Left ventricle myocardium superior (tissue), 1 donor: ENCODE measurements at places on chromosomes 5 and 9. TPM values are rescaled to one million over a fixed set of nuclear protein-coding genes. Genes with fewer than 3 reads are reported as not detected.

GRCh38 chr9:134437403-134438194 is 111.3 kb downstream of the RXRA start:
- no peak for DNase-seq

DNA sequence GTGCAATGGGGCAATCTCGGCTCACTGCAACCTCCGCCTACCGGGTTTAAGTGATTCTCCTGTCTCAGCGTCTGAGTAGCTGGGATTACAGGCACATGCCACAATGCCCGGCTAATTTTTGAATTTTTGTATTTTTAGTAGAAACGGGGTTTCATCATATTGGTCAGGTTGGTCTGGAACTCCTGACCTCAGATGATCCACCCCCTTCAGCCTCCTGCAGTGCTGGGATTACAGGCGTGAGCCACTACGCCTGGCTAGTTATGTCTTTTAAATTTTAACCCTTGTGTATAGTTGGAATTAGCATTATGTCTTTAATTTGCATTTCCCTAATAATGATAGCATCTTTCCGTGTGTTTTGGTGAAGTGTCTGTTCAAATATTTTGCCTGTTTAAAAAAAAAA is 11.5 kb downstream of the GPBP1 start:
- DNase-seq: no peak

The ADAMTS6 gene
- total RNA-seq: 1.4 TPM

The SH3GL2 gene
- total RNA-seq: 3.1 TPM

The PLAC8L1 gene
- total RNA-seq: 0.45 TPM
